Activated T-helper 2 cell treated with anti-CD3 and anti-CD28 coated beads, Interferon-gamma antibody, Interleukin-2, Interleukin-4, amounts not matched to agents 10 μg/mL and 5 μg/mL and 100 μg/mL, durations not matched to agents 14 hours and 24 hours and 36 hours (primary cell): ENCODE measurements at places on chromosomes 1 and 21. TPM values are rescaled to one million over a fixed set of nuclear protein-coding genes. Genes with fewer than 3 reads are reported as not detected.

HSF2BP gene
- total RNA-seq = 0.97 and 1.1 TPM in 2 replicates

KCNK2 gene
- total RNA-seq = not detected in 2 replicates

CLDN17 gene
- total RNA-seq = not detected in 2 replicates

LORICRIN gene
- not detected in 2 replicates for total RNA-seq

BSND gene
- not detected in 2 replicates for total RNA-seq

URB2 gene
- 25.8 and 27.0 TPM in 2 replicates for total RNA-seq

RYR2 gene
- total RNA-seq = 8.7 and 8.8 TPM in 2 replicates

SFN gene
- 0.32 and 0.62 TPM in 2 replicates for total RNA-seq

SPRR2B gene
- not detected in 2 replicates for total RNA-seq

CRABP2 gene
- total RNA-seq = 1.0 and 1.1 TPM in 2 replicates

CD1E gene
- total RNA-seq = not detected in 2 replicates

S100A5 gene
- 1.8 and 2.4 TPM in 2 replicates for total RNA-seq

TNNT2 gene
- not detected in 2 replicates for total RNA-seq

OR2L8 gene
- 0.21 TPM in 2 replicates for total RNA-seq

S100A12 gene
- not detected in 2 replicates for total RNA-seq

PLEKHN1 gene
- total RNA-seq = 3.7 and 4.0 TPM in 2 replicates

SPRR2E gene
- total RNA-seq = not detected in 2 replicates

AGT gene
- total RNA-seq = not detected in 2 replicates

CASQ2 gene
- total RNA-seq = not detected in 2 replicates

CLDN14 gene
- 0.39 TPM in 1 of 2 replicates, not detected in the other for total RNA-seq

HORMAD1 gene
- 0.27 TPM in 1 of 2 replicates, not detected in the other for total RNA-seq

F13B gene
- not detected in 2 replicates for total RNA-seq

TMEM125 gene
- total RNA-seq = not detected in 2 replicates

FCRLB gene
- 0.16 TPM in 1 of 2 replicates, not detected in the other for total RNA-seq

C1orf226 gene
- 0.05 and 0.07 TPM in 2 replicates for total RNA-seq

TRABD2B gene
- total RNA-seq = not detected in 2 replicates

TMPRSS15 gene
- total RNA-seq = not detected in 2 replicates

KCNJ9 gene
- total RNA-seq = not detected in 2 replicates

AADACL3 gene
- not detected in 2 replicates for total RNA-seq

C1orf116 gene
- total RNA-seq = not detected in 2 replicates

TEX38 gene
- not detected in 2 replicates for total RNA-seq

CD2 gene
- total RNA-seq = 284 and 304 TPM in 2 replicates

SPRR1A gene
- not detected in 2 replicates for total RNA-seq

SASS6 gene
- 15.2 and 15.7 TPM in 2 replicates for total RNA-seq

MEX3A gene
- 1.2 and 1.6 TPM in 2 replicates for total RNA-seq

ALPL gene
- total RNA-seq = not detected in 2 replicates

RHEX gene
- total RNA-seq = not detected in 2 replicates

DNM3 gene
- total RNA-seq = 0.37 and 0.41 TPM in 2 replicates

GJC2 gene
- 0.52 and 0.55 TPM in 2 replicates for total RNA-seq

RIMS3 gene
- total RNA-seq = 2.5 and 2.9 TPM in 2 replicates

USH2A gene
- not detected in 2 replicates for total RNA-seq

CFHR1 gene
- not detected in 2 replicates for total RNA-seq

CYP4B1 gene
- total RNA-seq = not detected in 2 replicates
